ENCODE measurements at places on chromosomes 11 and 22. TPM values are rescaled to one million over a fixed set of nuclear protein-coding genes. Genes with fewer than 3 reads are reported as not detected.

GRCh38 chr11:77647654-77648305 lies 10.2 kb upstream of the CLNS1A start:
- no peaks in the 10 kb centered on the region for H3K36me3 ChIP-seq
- DNase-seq = no peak
- no peaks in the 10 kb centered on the region for H3K4me1 ChIP-seq
- no peak overlapping the region for H3K27ac ChIP-seq

The THRSP gene
- not detected for total RNA-seq

GRCh38 chr22:46649141-46650077 lies 29.2 kb downstream of the GRAMD4 start:
- H3K4me3 ChIP-seq = no peak overlapping the region
- no peak overlapping the region for H3K27ac ChIP-seq
- DNase-seq = no peak
- no peaks in the 10 kb centered on the region for H3K27me3 ChIP-seq

DNA sequence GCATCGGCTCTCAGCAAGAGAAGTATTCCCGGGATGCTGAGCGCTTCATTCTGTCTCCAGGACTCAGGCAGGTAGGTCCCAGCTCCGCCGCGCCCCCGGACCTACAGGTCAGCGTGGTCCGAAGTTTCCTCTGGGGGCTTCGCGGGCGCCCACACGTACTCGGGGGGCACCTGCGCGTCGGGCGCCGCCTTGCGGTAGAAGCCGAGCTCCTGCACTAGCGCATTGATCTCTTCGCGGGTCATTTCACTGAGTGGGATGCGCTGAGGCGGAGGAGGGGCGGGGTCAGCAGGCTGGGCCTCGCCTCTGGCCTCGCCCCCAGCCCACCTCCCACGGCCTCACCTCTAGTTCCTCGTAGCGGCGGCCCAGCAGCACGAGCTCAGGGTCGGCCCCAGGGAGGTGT lies 2.5 kb downstream of the SELENOM start:
- no peak overlapping the region for H3K4me3 ChIP-seq
- DNase-seq = no peak
- peaks cover 7% of the 10 kb centered on the region for H3K36me3 ChIP-seq
- H3K27ac ChIP-seq = no peak overlapping the region

The OR8G5 gene
- total RNA-seq = not detected

- H3K27ac ChIP-seq = peak overlapping the region; percentile 36
- no peak overlapping the region for H3K4me3 ChIP-seq
- no peaks in the 10 kb centered on the region for H3K36me3 ChIP-seq
Observed at GRCh38 chr11:13448876-13449275, 14.1 kb downstream of the BTBD10 start.

DNA sequence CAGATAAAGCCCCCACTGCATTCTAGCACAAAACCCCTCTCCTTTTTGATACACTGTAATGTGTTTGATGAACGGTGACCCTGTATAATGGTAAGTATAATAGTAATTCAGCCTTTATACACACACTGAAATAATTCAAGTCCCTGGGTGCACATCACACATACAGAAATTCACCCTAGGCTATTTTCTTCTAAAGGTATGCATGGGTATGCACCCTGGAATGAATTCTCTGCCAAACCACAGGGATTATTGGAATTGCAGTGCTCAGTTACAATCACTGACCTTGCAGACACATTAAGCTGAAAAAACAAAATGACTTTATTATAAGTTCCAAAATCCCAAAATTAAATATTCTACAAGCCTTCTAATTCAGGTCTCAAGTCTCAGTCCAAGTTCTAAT lies 245.9 kb upstream of the FAT3 start:
- no peaks in the 10 kb centered on the region for H3K27me3 ChIP-seq
- peak overlapping the region; percentile 83 for H3K27ac ChIP-seq
- peaks cover 41% of the 10 kb centered on the region for H3K4me1 ChIP-seq

DNA sequence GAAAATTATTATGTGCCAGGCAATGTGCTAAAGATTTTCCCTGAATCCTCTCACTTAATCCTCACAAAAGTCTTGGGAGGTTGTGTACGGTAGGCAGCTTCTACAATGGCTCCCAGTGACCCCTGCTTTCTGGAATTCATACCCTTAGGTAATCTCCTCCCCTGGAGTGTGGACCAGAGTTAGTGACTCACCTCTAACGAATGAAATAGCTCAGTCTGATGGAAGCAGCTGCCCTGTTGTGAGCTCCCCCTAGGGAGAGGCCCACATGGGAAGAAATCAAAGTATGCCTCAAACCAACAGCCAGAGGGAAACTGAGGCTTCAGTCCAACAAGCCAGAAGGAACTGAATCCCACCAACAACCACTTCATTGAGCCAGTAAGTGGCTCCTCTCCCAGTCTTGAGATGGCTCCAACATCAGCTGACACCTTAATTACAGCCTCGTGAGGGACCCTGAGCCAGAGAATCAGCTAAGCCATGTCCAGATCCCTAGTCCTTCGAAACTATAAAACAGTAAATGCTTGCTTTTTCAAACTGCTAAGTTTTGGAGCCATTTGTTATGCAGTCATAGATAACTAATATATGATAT lies 98.9 kb upstream of the ISX start:
- no peak for DNase-seq
- H3K36me3 ChIP-seq = no peaks in the 10 kb centered on the region
- no peak overlapping the region for H3K27ac ChIP-seq
- H3K27me3 ChIP-seq = no peaks in the 10 kb centered on the region
- H3K4me1 ChIP-seq = no peaks in the 10 kb centered on the region

The FIBIN gene
- total RNA-seq = 12.5 TPM

GRCh38 chr11:72836111-72836510 lies 21.9 kb downstream of the ATG16L2 start:
- H3K4me1 ChIP-seq = peaks cover 32% of the 10 kb centered on the region
- no peak for DNase-seq
- H3K36me3 ChIP-seq = peaks cover 12% of the 10 kb centered on the region
- no peak overlapping the region for H3K27ac ChIP-seq
- no peaks in the 10 kb centered on the region for H3K27me3 ChIP-seq
- H3K4me3 ChIP-seq = no peak overlapping the region

Data from MCF 10A (cell line).